Fibroblast of the aortic adventitia (primary cell): ENCODE measurements at places on chromosomes 2 and 18. TPM values are rescaled to one million over a fixed set of nuclear protein-coding genes. Genes with fewer than 3 reads are reported as not detected.

DNA sequence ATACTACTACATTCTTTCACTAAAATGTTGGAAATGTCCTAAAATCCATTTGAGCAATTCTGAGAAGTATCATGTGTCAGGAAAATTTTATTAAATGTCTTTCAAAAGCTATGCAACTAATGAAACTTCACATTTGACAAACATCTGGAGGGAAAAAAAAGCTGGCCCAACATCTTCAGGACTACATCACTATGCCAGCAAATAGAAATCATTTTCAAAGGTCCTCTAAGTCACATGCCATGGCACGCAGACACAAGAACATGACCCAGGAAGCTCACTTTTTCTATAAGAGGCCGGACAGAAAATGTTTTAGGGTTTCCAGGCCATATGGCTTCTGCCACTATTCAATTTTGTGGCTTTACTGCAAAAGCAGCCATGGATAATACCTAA is 11.6 kb downstream of the KANSL3 start:
- no peak for DNase-seq

GRCh38 chr2:161136696-161137324 is 23.4 kb upstream of the TANK start:
- DNase-seq: peak; percentile 40

CD226 gene
- 0.08 and 0.99 TPM in 2 replicates for total RNA-seq

GRCh38 chr2:126679094-126679713 is 23.2 kb downstream of the GYPC start:
- no peak for DNase-seq

GRCh38 chr18:24543795-24544498 is 83.5 kb downstream of the HRH4 start:
- DNase-seq: peak; percentile 43

- DNase-seq: no peak
These were observed 339.2 kb downstream of the ARHGAP15 start for GRCh38 chr2:143468341-143468888.

DNA sequence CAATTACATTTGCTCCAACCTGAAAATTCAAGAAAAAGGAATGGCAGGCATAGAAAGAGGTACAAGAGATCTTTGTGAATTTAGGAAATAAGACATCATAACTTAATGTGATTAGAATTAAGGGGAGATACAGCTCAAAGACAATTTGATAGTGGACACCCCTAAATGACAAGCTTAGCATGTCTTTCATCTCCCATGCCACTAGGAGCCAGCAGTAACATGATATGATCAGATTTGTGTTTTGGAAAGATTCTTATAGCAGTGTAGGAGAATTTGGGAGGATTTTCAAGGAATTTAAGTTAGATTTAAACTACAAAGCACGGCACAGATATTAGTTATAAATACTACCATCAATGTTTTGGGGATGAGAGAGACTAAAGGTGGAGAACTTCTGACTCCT is 340.8 kb downstream of the RDH14 start:
- no peak for DNase-seq

DNA sequence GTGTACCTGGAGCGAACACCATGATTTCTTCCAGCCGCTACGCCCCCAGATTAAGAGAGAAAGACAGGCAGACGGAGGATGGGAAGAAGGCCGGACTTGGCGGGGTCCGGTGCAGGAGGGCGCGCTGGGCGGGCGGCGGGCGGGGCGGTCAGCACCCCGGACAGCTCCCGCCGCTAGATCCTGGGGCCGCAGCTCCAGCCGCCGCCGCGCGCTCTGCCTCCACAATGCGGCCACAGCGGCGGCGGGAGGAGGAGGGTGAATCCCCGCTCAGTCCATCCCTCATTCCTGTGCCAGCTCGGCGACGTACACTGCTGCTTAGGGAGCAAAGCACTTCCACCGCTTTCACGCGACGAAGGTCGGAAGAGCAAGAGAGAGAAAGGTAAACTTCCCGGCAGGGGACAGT is at the start of gene AKAIN1:
AKAIN1 (minus strand) TSS at position 226 of the 403 bp plus-strand sequence; CDS start at position 22, 204 bp downstream.
- peak; percentile 18 for DNase-seq

DNA sequence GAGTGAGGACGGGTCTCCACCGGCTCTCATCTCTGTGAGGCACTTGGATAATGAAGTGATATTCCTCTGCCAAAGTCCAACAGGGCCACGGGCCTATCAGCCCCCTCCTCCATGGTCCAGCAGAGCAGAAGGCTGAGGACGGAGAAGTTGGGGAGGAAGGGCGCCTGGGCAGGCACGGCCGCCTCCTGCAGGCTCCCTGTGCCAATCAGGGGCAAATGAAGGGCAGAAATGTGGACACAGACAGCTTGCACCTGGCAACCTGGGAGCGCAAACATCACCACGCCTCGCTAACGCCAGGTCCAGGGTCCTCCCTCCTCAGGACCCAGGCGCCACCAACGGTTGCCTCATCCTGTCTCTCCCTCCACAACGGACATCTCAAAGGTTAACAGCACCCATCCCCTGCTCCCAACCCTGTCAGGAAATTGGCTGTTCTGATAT is 24.3 kb downstream of the SMAD7 start:
- DNase-seq: no peak

DNA sequence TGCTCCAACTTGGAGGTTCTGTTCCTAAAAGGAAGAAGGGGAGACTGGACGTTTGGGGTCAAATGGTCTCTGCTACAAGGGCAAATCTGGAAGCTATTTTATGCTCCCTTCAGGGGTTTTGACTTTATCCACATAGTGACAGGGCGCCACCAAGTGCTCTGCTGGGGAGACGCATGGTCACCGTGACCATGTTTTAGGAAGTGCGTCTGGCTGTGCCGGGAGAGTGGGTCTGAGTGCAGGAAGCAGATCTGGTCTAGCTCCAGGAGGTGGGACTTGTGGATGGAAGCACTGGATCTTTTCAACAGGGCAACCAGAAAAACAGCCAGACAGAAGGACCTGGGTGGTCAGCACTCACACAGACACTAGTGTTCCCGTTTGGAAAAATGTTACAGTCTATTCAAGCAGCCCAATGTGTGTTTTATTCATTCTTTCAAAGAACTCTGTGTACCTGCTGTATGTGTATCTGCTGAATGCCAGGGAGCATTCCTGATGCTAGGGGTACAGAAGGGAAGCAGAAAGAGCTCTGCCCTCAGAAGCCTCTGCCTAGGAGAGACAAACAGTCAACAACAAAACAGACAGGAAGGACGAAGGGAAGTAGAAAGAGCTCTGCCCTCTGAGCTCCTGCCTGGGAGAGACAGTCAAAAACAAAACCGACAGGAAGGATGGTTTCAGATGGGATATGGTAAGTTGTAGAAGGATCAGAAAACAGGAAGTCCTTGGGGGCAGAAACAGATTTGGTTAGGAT is 14.3 kb downstream of the IMPA2 start:
- peak; percentile 83 for DNase-seq

DNA sequence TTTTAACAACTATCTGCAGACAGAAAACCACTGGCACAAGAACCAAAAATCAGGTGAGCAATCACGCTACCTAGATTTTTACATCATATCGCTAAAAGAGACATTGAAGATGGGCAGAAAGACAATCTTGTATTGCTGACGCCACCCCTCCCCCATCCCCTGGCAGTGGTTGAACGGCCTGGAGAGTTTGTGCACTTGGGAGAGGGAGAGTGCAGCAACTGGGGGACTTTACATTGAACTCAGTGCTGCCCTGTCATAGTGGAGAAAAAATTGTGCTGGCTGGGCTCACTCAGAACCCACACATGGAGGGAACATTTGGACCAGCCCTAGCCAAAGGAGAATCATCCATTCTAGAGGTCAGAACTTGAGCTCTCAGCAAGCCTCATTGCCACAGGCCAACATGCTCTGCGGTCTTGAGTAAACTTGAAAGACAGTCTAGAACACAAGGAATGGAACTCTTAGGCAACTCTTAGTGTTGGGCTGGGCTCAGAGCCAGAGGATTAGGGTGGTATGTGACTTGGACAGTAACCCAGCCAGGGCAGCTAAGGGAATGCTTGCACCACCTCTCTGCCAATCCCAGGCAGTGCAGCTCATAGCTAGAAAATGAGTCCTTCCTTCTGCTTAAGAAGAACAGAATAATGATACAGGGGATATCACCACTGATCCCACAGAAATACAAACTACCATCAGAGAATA is 220.0 kb upstream of the CYP26B1 start:
- peak; percentile 91 for DNase-seq

DNA sequence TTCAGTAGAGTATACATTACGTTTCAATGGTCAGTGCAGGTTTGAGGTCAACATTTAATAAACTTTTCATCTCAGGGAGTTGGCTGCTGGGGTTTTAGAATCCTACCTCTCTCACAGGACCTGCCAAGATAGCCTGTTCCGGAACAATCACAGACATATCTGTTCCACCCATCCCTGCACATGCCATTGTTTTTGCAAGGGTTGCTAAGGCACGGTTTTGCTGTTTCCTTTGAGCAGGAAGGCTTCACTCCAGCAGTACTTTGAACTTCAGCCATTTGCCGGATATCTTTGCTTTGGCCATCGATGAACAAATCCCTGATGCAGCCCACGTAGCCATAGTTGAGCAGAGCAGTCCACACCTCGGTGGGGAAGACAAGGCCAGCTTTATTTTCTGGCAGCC is 493.8 kb downstream of the NRXN1 start:
- DNase-seq: no peak

GRCh38 chr18:41870817-41871216 is 84.2 kb upstream of the PIK3C3 start:
- no peak for DNase-seq

GREB1 gene
- under 0.01 and 1.7 TPM in 2 replicates for total RNA-seq

GRCh38 chr18:13223311-13224143 is 5.0 kb downstream of the LDLRAD4 start:
- no peak for DNase-seq

GPR17 gene
- not detected in 2 replicates for total RNA-seq

- DNase-seq: no peak
These were observed 89.8 kb upstream of the SP3 start for GRCh38 chr2:174054926-174055325.

GRCh38 chr18:21179590-21180220 is 62.3 kb upstream of the GREB1L start:
- DNase-seq: peak; percentile 84

- DNase-seq: no peak
These were observed 125.8 kb downstream of the VWC2L start for GRCh38 chr2:214536625-214537024.

DNPEP gene
- total RNA-seq: 33.2 and 55.0 TPM in 2 replicates

SERPINB13 gene
- not detected in 2 replicates for total RNA-seq

- no peak for DNase-seq
These were observed 8.4 kb downstream of the BCL11A start for GRCh38 chr2:60544954-60545560.

PIEZO2 gene
- 1.6 and 40.2 TPM in 2 replicates for total RNA-seq

GRCh38 chr2:151782378-151783132 is 45.7 kb downstream of the ARL5A start:
- DNase-seq: no peak

GRCh38 chr2:10283106-10284062 is 19.3 kb upstream of the HPCAL1 start:
- DNase-seq: peak; percentile 61

DNA sequence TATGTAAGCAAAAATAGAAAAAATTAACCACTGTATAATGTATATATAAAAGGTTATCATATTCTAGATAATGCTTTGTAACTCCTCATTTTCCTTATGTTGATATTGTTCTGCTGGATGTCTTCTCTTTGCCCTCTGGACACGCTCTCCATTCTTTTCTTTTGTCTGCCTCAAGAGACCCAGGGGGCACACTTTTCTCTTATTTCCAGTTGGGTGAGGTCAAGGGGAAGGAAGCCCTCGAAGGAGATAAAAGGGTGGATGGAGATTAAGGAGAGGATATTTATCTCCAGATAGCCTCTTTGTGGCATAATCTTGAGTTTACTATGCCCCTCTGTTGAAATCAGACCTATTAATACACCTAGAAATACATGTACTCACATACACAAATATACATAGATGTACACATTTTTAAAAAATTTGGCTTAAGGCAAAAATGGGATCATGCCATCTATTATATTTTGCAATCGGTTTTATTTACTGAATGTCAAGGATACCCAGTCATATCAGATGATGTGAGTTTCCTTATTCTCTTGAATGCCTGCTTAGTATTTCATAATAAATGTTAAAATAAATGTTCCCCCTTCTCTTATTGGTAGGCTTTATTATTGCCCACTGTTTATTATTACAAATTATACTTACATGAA is 65.3 kb downstream of the LCLAT1 start:
- DNase-seq: no peak

MSGN1 gene
- not detected in 2 replicates for total RNA-seq

ABCB11 gene
- not detected in 2 replicates for total RNA-seq

IL36G gene
- not detected in 2 replicates for total RNA-seq

DNA sequence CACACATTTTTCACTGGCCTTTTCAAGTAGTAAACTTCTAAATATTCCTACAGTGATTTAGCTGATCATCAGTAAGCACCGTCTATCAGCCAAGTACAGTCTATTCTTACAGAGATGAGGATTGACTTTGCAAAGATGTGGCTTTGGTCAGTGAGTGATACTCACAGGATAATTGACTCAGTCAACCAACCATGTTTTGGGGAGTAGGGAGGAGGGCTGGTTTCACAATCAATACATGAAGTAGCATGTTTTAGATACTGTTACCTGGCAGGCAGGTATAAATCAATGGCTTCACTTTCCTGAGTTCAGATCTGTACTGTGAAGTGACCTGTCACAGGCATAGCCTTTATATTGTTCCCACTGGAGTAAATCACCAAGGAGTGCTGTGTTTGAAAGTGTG is 27.2 kb downstream of the OSBPL6 start:
- no peak for DNase-seq

- no peak for DNase-seq
These were observed 15.5 kb downstream of the FBXO11 start for GRCh38 chr2:47890711-47891368.

- no peak for DNase-seq
These were observed 77.6 kb downstream of the MAP4K4 start for GRCh38 chr2:101775092-101775491.

GRCh38 chr2:17545680-17546613 is 5.5 kb downstream of the VSNL1 start:
- no peak for DNase-seq

- peak; percentile 56 for DNase-seq
These were observed 79.5 kb downstream of the EVA1A start for GRCh38 chr2:75480971-75481836.

GRCh38 chr2:7709907-7710306 is 792.7 kb downstream of the RNF144A start:
- no peak for DNase-seq

GRCh38 chr2:27636766-27637165 is 7.9 kb downstream of the GPN1 start:
- no peak for DNase-seq

AGXT gene
- total RNA-seq: not detected in 2 replicates
